ENCODE measurements at places on chromosomes 3 and 15.

DNA sequence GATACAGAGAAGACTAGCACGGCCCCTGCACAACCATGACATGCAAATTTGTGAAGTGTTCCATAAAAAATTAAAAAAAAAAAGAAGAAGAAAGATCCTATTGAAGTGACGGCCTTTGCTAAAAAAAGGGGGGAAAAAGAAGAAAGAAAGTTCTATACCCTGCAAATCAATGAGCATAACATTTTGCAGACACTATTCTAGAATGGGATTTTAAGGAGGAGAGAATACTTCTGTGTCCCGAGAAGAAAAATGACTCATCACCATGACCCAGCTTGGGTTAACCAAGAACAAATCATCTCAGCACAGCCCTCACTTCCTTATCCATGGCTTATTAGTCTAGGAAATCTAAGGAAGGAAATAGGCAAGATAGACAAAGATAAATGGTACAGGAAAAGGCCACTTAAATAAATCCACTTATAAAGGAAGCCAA lies 7.4 kb upstream of the SH3BP5 start:
- DNase-seq = no peak

DNA sequence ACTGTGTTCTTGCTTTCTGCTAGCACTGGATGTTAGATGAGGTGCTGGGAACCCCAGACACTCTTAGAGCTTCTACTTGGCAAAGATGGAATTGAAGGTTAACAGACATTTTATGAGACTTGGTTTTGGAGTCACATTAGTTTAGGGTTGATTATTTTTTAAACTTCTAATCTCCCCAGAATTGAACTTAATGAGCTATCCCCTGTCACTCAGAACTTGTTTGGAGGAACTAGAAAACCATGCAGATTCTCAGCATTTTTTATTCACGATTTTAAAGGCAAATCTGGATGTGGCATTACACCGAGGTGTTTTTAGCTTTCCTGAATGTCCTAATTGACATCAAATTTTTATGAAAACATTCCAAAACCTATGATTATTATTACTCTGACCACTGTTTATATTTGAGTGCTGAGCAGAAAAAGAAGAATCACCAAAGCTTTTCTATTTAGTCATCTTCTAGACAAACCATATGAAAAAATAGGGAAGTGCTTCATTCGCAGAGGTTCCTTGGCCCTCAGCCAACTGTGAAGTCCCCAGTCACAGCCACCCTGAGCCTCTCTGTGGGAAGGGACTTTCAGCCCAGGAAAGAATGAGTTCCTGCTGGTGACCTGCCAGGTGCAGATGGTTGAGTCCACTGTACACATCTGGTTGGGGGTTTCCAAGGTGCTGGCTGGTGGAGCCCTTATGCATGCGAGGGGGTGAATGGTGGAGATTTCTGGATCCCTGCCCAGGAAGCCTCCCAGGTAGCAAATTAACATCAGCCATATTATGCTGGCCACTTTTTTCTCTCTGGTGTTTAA lies 196.0 kb upstream of the TOPAZ1 start:
- peak; percentile 39 for DNase-seq

DNA sequence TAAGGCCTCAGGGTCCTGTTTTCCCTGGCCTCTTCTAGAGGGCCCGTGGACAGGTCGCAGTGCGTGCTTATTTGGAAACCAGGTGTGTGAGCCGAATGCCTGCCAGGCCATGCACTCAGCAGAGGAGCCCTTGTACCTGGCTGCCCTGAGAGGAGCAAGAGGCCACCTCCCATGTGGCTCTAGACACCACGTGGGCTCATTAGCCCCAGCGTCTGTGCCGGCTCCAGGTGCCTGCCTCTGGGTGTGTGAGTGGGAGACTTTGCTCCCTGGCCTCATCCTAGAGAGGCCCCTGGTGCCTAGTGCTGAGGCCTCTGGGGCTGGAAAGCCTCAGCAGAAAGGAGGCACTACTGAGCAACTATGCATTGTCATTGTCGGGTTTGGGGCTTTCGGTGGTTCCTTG lies 50.4 kb downstream of the KLF13 start:
- no peak for DNase-seq

- DNase-seq = no peak
Measured at GRCh38 chr3:185732782-185733181, 92.1 kb downstream of the IGF2BP2 start.

GRCh38 chr3:64207289-64208080 lies 17.8 kb downstream of the PRICKLE2 start:
- DNase-seq = no peak

DNA sequence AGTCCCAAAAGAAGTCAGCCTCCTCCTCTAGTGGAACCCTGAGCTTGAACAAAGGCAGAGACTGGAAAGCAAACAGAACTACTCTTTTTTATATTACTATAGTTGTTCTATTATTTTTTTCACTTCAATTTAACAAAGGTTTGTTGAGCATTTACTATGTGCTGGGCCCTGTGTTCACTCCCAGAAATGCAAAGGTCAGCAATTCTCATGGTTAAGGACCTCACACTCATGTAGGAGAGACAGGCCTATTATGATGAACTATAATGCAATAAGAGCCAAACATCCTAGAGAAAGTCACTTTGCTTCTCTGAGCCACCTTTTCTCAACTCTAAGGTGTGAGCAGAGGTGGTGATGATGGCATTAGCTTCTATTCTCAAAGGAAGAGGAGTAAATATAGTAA lies 82.1 kb upstream of the ARHGEF3 start:
- DNase-seq = no peak

DNA sequence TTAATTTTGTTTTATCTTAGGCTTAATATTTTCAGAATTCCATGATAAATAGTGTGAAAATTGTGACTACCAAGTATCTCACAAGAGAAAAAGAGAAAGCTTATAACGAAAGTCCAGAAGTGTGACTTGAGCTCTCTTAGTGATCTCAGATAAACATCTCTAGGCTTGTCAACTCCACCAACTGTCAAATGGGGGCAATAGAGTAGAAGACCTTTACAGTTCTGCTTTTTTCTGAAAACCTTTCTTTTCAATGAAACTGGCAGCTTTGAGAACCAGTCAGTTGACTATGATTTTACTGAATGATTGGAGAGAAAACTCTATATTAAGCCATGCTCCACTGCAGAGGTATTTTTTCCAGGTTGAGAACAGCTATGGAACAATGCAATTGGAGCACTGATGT lies 119.2 kb upstream of the TP63 start:
- no peak for DNase-seq

DNA sequence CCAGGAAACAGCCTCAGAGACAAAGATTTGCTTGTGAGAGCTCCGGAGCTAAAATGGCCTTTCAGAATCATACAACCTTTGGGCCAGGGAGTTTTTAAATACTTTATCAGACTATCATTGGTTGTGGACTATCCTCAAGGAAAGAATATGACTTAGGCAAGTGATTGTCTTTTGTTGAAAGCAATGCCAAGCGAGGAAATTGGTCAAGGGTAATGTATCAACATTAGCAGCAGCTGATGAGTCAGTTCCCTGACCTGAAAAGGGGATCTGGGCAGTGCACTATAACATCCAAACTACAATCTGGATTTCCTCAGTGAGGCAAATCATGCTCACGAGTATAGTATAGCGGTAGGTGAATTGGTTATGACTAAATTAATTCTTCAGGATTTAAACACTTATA lies 303.6 kb downstream of the LSAMP start:
- no peak for DNase-seq
